Upper lobe of left lung (tissue), 6 donors: ENCODE measurements at places on chromosomes 13 and 19.

DNA sequence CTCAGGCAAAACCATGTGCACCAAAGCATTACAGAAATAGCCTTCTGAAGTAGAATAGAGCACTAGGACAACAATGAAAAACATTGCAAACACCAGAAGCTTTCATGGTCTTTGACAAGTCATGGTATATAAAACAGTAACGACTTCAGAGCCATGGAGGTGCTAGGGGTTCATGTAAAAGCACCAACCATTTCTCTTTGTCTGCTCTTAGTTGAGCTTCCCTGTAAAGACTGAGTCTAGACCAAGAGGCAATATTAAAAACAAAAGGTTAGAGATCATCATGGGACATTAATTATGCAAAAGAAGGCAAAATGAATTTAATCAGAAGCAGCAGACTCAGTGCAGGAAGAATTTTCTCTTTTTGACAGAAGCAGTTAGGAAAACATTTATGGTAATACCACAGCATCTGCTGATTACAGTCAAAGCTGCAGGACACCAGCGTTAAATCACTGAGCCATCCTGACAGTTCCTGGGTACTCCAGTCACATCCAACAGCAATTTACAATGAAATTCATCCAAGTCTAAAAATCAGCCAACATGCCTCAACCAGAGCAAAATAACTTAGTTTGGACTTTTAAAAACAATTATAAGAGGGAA is 476.8 kb downstream of the DIAPH3 start:
- DNase-seq = no peak

- no peak for DNase-seq
Measured at GRCh38 chr13:42099962-42100675, 51.7 kb downstream of the DGKH start.

- DNase-seq = no peak
Measured at GRCh38 chr13:110000534-110001345, 214.4 kb upstream of the IRS2 start.

- no peak for DNase-seq
Measured at GRCh38 chr19:17615889-17616685, 60.6 kb downstream of the COLGALT1 start.

- no peak for DNase-seq
Measured at GRCh38 chr13:78598116-78598781, 5.1 kb downstream of the POU4F1 start.

GRCh38 chr13:112346173-112346898 is 29.8 kb upstream of the SPACA7 start:
- DNase-seq = no peak

- no peak for DNase-seq
Measured at GRCh38 chr13:38707460-38707859, 20.6 kb downstream of the FREM2 start.

- peak; percentile 12 for DNase-seq
Measured at GRCh38 chr13:113845055-113845454, 18.8 kb downstream of the GAS6 start.

DNA sequence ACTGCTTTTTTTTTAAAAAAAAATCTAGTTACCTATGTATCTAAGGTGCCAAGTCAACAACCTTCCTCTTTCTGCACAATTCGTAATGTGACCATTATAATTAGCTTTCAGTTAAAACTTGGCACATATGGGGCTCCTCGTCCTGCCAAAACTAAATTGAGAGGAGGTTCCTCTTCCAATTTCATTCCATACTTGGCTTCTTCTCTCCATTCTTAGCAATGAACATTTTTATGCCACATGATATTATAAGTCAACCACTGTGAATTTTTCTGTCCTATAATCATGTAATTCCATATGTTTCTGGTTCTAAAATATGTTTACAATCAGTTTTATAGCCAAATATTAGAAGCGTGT is 177.0 kb downstream of the DCLK1 start:
- no peak for DNase-seq

DNA sequence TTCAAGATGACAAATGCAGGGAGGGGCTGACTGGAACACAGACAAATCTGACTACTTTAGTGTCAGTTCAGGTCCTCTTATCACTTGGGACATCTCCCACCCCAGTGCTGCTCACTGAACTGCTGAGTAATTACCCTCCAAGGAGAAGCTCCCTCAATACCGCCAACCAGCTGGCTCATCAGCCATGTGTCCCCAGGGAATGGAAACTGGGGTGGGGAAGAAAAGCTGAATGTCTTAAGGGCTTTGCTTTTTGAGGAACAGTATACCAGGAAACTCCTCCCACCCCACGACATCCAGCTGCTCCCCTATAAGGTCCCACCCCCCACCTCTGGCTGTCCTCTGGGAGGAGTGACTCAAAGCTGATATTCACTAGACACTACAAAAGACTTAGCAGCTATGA is 2.0 kb downstream of the ZNF823 start:
- DNase-seq = peak; percentile 44

- no peak for DNase-seq
Measured at GRCh38 chr13:31781064-31781463, 41.7 kb downstream of the RXFP2 start.

GRCh38 chr19:44600466-44600865 is 12.9 kb upstream of the IGSF23 start:
- no peak for DNase-seq

GRCh38 chr19:12052091-12052496 is 667 bp downstream of the ZNF878 start:
- DNase-seq = no peak

DNA sequence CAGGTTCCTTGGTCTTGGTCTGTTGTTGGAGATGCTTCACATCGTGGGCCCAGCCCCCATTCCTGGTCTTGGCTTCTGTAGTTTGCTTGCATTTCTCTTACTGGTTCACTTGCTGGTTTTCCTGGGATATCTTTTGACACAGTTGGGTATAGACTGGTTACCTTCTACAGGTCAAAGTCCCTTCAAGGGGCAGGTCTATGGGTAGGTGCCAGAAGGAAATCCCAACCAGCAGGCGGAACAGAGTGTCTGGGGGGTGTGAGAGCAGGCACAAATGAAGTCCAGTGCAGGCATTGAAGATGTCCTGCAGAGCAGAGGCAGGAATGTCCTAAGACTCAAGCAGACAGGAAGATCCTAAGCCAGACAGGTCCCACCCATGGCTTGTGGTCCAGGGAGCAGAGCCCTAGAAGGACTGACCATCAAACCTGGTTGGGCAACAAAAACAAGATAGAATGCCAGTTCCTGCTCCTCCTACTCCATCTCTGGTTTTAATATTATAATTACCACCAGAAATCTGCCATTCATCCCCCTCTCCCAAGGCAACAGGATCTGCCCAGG is 17.7 kb upstream of the WASF3 start:
- DNase-seq = no peak

DNA sequence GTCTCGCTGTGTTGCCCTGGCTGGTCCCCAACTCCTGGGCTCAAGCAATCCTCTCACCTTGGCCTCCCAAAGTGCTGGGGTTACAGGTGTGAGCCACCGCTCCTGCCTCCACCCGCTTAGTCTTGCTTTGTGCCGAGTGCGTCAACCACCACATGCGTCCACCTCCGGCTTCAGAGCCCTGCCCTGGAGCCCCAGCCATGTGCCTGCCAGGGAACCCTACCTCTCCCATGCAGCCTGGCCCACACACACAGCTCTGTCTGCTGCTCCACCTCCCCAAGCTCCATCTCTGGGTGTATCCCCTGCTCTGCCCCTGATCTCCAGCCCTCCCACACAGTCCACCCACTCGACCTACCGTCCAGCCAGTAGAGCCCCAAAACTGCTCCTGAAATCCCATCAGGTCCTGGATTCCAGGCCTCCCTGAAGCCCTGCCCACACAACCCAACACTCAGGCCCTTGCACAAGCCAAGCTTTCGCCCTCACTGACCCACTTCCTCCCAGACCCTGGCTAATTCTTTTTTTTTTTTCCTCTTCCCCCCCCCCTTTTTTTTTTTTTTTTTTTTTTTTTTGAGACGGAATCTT is 9.6 kb downstream of the CYP2F1 start:
- DNase-seq = peak; percentile 36

DNA sequence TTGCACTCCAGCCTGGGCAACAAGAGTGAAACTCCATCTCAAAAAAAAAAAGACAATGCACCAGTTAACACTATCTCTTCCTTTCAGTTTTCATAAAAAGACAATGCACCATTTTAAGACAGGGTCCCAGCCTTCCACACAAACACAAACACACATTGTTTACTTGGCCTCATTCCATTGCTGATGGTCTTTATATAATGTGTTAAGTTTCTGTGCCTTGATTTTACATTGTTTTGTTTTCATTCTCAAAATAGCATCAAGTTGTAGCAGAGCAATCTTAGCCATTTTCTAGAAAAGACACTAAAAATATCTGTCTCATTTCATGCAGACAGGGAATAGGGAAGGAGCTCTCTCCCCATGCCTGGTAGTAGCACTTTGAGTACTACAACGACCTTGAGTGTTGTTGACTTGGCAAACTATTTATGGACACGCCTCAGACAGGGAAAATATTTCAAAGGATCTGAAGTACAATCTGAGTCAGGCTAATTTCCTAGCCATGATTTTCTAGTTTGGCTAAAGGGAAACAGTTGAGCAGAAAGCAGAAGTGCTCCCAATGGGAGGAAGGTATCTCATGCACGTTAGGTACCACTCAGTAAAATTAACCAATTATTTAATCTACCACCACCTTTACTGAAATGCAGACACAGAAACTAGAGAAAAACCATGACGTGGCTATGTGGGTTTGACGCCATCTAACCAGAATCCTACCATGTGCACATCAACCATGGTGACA is 120.6 kb downstream of the ABCC4 start:
- DNase-seq = no peak

- DNase-seq = no peak
Measured at GRCh38 chr13:33740134-33740538, 77.8 kb upstream of the RFC3 start.

- no peak for DNase-seq
Measured at GRCh38 chr13:48156466-48156865, 61.6 kb upstream of the MED4 start.

DNA sequence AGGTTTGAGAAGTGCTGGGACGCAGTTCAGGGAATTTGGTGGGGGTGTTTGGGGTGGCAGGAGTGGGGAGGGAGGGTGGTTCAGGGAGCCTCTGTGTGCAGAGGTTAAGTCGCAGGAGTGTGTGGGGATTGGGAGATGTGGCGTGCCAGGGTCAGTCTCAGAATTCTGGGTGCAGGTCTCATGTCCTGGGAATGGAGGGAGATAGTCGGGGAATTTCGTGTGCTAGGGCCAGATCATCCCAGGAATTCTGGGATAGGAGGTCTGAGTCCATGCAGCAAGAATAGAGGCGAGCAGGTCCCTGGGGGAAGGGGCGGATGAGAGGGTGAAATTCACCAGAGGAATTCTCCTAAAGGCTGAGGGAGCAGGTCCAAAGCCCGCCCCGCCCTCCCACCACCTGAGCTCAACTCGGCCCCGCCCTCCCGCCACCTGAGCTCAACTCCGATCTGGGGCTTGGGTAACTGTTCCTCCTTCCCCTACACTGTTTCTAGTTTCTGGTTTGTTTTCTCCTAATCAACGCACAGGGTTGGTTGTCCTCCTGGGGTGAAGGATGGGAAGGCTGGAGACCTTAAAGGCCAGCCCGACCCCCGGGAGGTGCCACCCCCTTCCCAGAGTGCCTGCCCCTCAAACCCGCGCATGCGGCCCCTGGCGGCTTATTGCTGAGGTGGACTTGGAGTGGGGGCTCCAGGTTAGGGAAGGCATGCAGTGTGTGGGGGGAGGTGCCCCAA is 15.2 kb downstream of the KCNC3 start:
- peak; percentile 66 for DNase-seq

- no peak for DNase-seq
Measured at GRCh38 chr19:48654299-48655059, 8.5 kb upstream of the CA11 start.
